ENCODE measurements at places on chromosomes 1 and 21. TPM values are rescaled to one million over a fixed set of nuclear protein-coding genes. Genes with fewer than 3 reads are reported as not detected.

DNA sequence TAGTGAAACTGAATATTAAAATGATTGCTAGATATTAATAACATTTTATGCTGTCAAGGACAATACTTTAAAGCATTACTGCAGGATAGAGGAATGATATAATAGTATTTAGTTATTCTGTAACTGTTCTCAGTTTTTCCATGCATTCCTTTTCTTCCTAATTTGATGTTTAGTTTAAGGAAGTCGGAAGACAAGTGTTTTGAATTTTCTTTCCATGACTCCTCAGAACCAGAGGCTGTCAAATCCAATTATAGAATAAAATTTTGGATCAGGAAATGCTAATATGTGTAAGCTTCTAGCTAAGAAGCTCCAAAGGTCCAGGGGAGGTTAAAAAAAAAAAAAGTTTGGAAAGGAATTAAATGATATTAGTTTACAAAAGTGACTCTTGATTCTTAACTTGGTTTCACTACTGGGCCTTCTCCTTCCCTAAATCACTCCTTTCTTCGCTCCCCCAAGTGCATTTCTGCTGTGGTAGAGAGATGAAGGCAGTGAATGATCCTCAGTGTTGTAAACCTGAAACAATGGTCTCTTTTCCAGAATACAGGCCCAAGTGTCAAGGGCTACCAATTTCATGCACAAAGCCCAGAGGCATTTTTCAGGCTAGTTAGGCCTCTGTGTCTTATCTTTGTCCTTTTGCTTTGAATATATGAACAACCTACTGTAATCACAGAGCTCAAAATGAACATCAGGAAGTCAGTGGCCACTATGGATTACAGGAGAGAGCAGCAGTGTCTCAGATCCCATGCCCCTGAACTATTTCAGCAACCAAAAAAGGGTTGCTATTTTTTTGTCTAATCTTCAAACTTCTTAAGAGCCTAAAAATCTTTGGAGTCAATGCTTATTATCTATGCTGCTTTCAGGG is 6.2 kb downstream of the ADSS2 start:
- DNase-seq = peak; percentile 41

The TMEM200B gene
- total RNA-seq = 9.5 TPM

DNA sequence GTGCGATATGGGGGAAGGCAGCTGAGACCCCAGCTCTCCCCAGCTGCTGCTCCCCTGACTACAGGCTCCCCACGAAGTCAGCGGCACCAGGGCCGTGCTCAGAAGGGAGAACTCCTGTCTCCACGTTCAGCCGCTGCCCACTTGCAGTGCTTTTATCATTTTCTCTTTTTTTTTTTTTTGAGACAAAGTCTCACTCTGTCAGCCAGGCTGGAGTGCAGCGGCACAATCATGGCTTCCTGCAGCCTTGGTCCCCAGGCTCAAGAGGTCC is 933 bp upstream of the FTCD start:
- no peak for DNase-seq

- DNase-seq = no peak
These were observed 60.4 kb downstream of the TEX35 start for GRCh38 chr1:178573330-178573729.

The WNT4 gene
- not detected for total RNA-seq

The FCAMR gene
- not detected for total RNA-seq

DNA sequence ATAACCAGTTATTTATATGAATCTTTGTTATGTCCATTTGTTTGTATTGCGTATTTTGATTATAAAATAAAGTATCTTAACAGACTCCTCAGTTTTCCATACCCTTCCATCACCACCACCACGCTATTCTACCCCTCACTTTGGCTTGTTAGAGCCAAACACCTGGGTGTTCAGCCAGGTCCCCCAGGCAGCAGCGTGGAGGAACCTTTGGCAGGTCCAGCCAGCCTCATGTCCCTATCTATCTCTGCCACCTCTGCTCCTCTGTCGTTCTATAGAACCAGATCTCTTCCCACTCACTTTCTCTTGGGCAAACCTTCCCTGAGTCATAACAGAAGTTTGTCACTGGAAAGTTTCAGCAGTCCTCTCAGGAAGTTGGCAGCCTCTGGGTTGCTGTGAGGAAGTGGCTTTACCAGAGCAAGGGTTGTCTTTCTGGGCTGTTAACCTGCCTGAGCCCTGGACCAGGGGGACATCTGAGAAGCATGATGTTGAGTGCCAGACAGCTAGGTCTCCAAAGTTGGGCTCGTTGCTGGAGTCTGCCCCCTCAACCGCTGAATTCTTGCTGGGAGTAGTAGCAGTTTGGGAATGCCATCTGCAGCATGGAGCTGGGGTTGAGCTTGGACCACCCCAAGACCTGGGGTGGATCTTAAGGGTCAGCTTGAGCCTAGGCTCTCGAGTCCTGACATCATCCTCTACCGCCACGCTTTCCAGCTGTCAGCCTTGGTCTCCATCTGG is 996 bp upstream of the SH3BGRL3 start:
- DNase-seq = peak; percentile 62

The FNDC5 gene
- total RNA-seq = 0.99 TPM

The CACHD1 gene
- 11.6 TPM for total RNA-seq

GRCh38 chr1:191043066-191043465 is 565.4 kb upstream of the BRINP3 start:
- DNase-seq = no peak

The ATP1A4 gene
- not detected for total RNA-seq

Measured in fibroblast of the aortic adventitia (primary cell).